ENCODE measurements at places on chromosomes 7 and 10. TPM values are rescaled to one million over a fixed set of nuclear protein-coding genes. Genes with fewer than 3 reads are reported as not detected.
A peak's percentile ranks its signal among the peaks of the same experiment; 100 is the strongest.

GRCh38 chr10:114753126-114753525 lies 68.5 kb upstream of the FHIP2A start:
- no peak for DNase-seq
- no peak overlapping the region for H3K4me3 ChIP-seq
- H3K27ac ChIP-seq, result no peak overlapping the region
- no peaks in the 10 kb centered on the region for H3K27me3 ChIP-seq
- H3K4me1 ChIP-seq, result no peaks in the 10 kb centered on the region

DNA sequence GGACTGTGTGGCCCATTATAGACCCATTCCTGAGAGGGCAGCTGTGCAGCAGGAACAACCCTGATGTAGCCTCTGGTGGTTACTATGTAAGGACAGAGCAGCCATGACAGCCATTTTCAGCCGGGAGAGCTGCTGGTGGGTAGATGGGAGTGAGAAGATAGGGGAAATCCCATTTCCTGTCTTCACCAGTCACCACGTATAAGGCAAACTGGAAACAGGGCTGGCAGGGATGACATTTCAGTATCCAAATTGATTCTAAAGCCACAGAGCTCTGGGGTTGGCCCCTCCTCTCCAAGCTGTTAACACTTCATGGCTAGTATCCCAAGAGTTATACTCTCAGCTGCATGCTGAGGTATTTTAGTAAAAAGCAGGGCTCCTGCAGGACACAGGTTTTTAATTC lies 15.2 kb upstream of the FZD1 start:
- DNase-seq, result no peak
- H3K27ac ChIP-seq, result no peak overlapping the region
- H3K27me3 ChIP-seq, result no peaks in the 10 kb centered on the region
- H3K36me3 ChIP-seq, result no peaks in the 10 kb centered on the region

DNA sequence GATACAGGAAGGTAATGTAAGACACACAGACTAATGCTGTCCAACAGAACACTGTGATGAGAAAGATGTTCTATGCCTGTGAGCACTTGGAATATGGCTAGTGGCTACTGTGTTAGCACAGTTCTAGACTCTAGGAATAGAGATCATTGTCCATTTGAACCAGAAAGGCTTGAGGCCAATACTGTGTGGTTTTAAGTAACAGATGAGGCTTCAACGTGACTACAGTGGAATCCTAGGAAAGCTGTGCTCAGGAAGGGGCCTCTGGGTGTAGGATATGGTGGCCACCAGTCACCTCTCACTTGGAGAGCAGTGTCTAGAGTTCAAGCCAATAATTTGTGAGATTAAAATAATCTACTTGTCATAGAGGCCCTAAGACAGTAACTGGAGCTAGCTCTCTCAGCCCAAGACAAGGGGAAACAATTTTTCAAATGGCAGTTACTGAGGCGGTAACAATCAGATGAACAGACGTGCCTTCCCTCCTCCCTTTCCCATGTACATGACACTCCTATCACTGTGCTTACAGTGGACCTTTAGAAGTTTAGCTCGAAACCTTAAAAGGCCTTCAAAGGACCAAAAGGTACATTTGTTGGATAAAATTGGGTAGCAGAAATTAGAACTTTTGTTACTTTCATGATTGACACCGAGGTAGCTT lies 10.2 kb downstream of the ZDHHC16 start:
- peaks cover 32% of the 10 kb centered on the region for H3K4me1 ChIP-seq
- H3K4me3 ChIP-seq, result no peak overlapping the region
- DNase-seq, result no peak
- peaks cover 93% of the 10 kb centered on the region for H3K36me3 ChIP-seq
- H3K27me3 ChIP-seq, result no peaks in the 10 kb centered on the region

DNA sequence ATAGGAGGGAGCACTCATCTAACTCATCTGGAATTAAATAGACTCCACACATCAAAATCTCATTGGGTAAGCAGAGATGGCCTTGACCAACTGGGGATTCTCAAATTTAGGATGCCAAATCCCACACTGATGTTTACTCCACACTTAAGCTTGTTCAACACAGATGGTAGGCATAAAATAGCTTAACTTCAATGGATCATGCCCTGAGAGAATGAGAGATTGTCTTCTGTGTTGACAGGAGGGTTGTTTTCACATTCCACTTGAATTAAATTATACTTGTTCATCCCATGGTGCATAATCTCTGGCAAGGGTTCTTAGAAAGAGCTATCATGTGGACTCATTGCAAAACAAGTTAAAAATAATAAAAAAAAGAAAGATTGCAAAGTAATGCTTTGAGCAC lies 391.4 kb downstream of the PLXDC2 start:
- H3K4me3 ChIP-seq, result no peak overlapping the region
- no peaks in the 10 kb centered on the region for H3K27me3 ChIP-seq
- no peak overlapping the region for H3K27ac ChIP-seq
- H3K36me3 ChIP-seq, result peaks cover 6% of the 10 kb centered on the region

Gene C7orf57
- total RNA-seq, result 1.6 TPM

GRCh38 chr7:52705768-52706167 lies 329.7 kb upstream of the POM121L12 start:
- H3K4me3 ChIP-seq, result no peak overlapping the region
- H3K4me1 ChIP-seq, result no peaks in the 10 kb centered on the region
- no peak for DNase-seq

DNA sequence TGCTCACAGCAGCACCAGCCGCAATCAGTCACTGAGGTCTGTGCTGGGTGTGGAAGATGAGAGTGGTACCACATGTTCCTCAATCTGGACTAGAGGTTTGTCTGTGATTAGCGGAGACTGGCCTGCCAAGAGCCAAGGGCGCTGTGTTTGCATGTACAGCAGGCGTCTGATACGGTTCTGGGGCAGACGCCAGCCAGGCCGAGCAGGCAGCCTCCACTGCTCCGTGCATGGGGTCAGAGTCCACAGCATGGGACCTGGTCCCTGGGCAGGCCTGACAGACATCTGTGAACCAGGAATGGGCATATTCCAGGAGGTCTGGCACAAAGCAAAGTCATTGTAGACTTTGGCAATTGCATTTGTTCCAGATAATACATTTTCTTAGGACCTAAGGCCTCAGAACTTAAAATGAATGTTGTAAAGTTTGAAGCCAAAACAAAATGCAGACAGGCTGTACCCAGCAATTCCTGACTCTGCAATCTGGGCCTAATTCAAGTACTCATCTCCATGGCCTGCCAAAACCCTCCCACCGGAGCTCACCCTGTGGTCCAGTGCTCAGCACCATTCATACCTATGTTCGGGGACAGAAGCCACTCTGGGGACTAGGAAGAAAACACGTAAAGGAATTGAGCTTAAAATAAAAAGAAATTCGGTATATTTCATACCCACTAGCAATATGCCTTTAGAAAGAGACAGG lies 50.0 kb upstream of the FAM20C start:
- peak overlapping the region; percentile 36 for H3K27ac ChIP-seq
- H3K4me3 ChIP-seq, result no peak overlapping the region
- no peak for DNase-seq
- peaks cover 13% of the 10 kb centered on the region for H3K4me1 ChIP-seq
- no peaks in the 10 kb centered on the region for H3K36me3 ChIP-seq

Gene ZNF107
- 4.3 TPM for total RNA-seq

Data from lower lobe of right lung (tissue), 2 donors.